Muscle of arm (tissue), 14 donors: ENCODE measurements at places on chromosomes 2 and 18. TPM values are rescaled to one million over a fixed set of nuclear protein-coding genes. Genes with fewer than 3 reads are reported as not detected.

GRCh38 chr18:11154368-11154989 is 5.1 kb upstream of the PIEZO2 start:
- DNase-seq = no peak

DNA sequence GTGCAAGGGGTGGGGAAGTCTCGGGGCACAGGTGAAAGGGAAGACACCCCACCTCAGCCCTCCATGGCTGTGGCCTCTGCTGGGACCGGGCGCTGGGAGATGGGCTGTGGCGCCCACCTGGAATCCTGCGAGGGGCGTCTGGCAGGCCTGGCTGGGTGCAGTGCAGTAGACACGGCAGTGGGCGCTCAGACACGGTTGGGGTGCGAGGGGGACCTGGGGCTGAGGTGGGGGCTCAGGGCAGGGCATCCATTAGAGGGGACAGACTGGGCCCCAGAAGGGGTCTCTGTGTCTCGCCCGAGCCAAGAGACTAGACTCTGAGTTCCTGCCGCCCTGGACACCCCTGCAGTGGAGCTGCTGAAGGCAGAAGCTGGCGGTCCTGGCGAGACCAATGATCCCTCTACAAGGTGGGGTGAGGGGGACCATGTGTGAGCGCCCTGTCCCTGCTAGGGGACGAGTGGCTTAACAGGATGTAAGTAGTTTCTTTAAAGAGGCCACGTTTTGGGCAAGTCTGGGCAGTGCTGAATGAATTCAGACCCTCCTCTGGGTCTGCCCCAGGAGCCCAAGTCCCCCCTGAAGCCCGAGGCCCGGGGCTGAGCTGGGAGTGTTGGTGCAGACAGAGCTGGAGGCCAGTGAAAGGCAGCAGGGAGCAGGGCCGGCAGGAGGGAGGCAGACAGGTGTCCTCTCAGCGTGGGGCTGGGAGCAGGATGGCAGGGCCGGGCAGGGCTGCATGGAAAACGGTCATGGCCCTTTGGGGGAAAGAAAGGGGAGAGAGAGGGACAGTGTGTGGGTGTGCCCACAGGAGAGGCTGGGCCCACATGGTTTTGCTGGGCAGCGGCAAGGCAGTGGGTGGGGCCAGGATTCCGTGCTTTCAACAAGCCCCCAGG is 57.2 kb downstream of the HS6ST1 start:
- DNase-seq = no peak

- no peak for DNase-seq
Measured at GRCh38 chr2:72781480-72781879, 44.4 kb downstream of the EXOC6B start.

GRCh38 chr2:27174638-27175037 is 25.8 kb downstream of the TCF23 start:
- no peak for DNase-seq

DNA sequence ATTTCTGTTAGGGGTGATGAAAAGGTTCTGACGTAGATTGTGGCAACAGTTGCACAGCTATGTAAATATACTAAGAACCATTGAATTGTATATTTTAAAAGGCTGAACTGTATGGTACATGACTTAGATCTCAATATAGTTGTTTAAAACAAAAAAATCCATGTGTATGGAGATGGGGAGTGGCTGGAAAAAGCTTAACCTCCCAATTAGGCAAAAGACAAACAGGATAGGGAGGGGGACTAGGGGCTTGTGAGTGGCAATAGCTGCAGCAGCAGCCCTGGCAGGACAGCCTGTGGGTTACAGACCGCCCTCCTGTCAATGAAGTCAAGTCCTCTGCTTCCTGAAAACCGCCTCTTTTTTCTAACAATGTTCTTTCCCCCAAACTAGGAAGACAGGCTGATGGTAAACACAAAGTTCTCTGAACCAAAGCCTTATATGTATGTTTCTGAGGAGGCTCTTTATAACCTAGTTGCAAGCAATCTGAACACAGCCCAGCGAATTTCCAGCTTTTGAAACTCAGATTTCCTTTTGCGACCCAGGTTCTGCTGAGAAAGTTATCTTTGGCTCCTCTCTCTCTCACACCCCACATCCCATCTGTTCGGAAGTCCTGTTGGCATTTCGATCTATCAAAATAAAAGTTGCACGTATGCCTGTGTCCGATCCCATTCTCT is 10.3 kb downstream of the ATP8B1 start:
- no peak for DNase-seq

- no peak for DNase-seq
Measured at GRCh38 chr2:72982781-72983499, 65.6 kb downstream of the EMX1 start.

DNA sequence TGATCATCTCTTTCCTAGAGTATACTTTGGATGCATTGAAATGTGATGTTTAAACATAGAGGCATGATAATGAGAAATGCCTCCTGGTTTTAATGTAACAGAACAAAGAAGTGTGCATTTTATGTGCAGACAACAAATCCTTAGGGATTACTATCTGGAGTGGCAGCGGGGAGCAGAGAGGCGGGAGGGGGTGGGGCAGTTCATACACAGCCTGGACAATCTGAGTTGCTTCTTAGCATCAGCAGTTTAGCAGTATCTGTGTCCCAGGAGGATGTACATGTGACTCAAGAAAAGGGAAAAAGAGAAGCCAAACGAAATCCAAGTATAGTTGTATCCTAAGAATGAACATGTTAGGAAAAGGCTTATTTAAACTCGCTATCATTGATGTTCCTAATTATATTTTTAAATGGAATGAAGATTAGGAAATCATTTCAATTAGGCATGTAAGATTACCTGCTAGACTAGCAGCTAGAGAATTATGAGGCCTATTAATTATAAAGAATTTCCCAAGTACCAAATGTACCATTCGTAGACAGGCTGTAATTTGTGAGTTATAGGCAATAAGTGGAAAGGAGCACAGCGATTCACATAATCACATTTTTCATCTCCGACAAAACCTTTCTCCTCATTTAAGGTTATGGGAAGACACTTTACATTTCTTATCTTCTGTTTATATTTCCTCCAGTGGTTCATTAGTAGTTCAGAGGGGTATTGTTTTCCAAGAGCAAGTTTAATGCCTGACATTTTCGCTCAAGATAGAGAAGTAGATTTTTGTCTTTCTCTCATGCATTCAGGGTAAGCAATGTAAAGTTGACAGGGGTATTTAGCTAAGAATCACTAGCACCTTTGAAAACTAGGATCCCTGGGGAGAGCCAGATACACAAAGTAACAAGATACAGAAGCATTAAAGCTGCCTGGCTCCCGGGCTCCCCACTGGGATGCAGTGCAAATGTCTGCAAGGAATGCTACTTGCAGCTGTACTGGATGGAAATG is 141.3 kb upstream of the NOSTRIN start:
- DNase-seq = no peak

GRCh38 chr2:42125841-42126594 is 43.1 kb upstream of the EML4 start:
- DNase-seq = peak; percentile 75

- no peak for DNase-seq
Measured at GRCh38 chr2:20231598-20232026, 6.7 kb upstream of the SDC1 start.

The TUBA4B gene
- 0.24 TPM for polyA plus RNA-seq

The ALK gene
- not detected for polyA plus RNA-seq

GRCh38 chr2:27904405-27904665 is 13.8 kb downstream of the BABAM2 start:
- DNase-seq = no peak

The ASTL gene
- polyA plus RNA-seq = not detected

GRCh38 chr2:42923580-42924417 is 131.4 kb upstream of the HAAO start:
- DNase-seq = no peak

DNA sequence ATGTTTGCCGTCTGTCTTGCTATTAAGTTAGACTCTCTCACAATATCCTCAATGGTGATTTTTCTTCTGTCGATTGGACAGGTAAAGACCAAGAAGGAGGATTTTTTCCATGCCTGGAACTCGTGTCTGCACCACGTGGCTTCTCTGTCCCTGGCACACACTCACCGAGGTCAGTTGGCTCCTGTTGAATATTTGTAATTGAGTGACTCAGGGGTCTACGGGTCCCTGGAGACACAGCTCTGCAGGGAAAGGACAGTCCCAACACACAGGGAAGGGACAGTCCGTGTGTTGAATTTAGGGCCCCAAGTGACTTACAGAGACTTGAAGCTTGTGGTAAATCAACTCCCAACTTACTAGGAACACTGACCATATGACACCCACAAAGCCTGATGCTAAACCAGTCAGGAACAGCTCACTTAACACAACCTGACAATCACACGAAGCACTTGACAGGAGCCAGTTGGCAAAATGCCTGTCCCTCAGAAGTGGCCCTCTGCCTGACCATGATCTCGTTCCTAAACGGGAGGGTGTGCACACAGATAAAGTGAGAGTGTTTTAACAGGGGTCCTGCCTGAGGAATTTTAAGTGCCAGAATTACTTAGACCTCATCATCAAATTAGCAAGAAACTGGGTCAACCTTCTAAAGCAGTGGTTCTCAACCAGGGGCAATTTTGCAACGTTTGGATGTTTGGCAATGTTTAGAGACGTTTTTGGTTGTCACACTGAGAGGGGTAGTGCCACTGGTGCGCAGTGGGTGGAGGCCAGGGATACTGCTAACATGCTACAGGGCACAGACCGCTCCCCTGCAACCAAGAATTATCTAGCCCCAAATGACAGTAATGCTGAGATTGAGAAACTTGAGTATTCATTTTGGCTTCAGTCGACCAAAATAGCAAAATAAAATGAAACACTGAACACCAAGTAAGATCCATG is 88.9 kb upstream of the BCL2L11 start:
- no peak for DNase-seq

The GAREM2 gene
- polyA plus RNA-seq = 3.4 TPM

DNA sequence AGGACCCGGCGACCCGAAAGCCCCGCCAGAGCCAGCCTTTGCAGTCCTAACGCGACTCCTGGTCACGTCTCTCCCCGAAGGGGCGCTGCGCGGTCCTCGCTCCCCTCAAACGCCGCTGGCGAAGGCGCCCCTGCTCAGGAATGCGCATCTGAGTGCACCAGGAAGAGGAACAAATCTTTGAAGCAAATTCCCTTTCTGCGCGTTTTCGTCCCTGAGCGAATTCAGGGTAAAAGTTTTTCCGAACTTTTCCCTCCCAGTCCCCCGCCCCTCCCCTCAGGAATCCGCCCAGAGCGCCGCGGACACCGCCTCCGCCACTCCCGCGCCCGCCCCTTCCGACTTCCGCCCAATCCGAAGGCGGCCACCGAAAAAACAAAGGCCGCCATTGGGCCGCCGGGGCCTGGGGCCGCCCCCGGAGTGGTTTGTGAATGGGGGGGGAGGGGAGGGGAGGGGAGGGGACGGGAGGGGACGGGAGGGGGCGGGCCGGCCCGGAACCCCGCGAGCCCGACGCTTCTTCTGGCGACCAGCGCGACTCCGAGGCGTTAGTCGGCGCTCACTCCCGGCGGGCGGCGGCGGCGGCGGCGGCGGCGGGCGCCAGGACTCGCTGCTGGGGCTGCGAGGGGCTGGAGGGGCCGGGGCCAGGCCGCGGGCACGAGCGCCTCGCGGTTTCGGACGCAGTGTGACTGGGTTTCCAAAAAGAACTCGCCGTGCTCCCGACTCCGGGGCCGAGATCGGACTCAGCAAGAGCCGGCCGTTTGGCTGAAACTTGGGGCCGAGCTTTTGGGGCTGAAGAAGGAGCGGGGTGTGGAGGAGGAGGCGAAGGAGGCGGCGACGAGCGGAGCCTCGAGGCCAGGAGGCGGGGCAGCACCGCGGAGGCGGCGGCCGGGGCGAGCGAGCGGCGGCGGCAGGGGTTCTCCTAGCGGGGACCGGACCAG is at the start of gene FZD7:
TSS of gene FZD7 (plus strand) at position 539 of the 932 bp plus-strand sequence. CDS start 793 bp downstream, outside the sequence.
- peak; percentile 94 for DNase-seq

DNA sequence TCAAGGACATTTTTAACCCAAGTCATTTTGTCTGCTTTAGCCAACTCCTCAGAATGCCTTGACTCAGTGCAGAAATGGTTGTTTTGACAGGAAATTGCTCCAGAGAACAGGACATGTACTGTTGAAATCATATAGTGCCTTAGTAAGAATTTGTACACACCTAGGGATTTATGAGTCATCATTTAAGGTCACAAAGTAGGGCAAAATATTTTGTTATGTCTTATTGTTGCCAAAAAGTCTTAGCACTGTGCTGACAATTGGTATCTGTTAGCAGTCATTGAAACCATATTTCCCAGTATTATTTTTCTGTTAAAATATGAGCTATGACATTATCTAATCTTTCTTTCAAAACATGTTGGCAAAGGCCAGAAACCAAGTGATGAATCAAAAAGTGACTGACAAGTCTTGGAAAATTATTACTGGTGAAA is 104.5 kb downstream of the OSBPL6 start:
- DNase-seq = no peak

DNA sequence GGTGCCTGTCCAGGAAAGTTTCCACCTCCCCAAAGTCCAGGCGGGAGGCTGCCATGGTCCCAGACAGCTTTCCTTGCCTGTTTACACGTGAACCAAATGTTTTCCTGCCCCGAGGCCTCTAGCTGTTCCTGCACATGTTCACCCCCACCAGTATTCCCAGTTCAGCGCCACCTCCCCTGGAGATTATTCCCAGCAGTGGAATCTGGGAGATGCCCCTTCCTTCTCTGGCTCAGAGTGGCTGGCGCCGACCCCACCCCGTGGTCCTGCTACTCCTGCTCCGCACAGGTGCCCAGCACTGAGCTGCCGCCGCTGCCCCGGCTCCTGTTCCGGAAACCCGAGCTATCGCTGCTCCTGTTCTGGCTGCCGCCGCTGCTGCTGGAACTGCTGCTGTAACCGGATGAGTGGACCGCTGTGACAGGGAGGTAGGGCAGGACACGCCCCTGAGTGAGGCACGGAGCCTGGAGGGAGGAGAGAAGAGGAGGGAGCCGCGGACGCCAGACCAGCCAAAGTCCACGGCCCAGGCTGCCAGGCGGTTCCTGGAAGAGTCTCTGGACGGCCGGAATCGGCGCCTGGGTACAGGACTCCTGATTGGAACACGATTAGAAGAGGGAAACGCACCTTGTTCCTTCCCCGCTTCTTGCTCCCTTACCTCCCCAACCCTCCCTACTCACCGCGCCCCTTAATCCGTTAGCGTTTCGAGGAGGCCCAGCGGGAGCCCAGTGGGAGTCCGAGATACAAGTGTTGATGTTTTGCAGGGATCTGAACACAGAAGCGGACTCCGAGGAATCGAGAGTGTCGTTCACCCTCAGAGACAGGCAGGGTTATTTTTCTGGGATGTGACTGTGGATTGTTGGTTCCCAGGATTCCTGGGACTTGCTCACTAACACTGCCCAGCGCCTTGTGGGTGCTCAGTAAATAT is at the start of gene PDE11A:
TSS of gene PDE11A (minus strand) at position 395 of the 919 bp plus-strand sequence. CDS start at position 55, 340 bp downstream.
- peak; percentile 25 for DNase-seq
